ENCODE measurements at places on chromosomes 16 and 17.

- DNase-seq = no peak
These were observed 78.4 kb downstream of the CNGB1 start for GRCh38 chr16:57892447-57893096.

- DNase-seq = no peak
These were observed 64.6 kb downstream of the RAP1GAP2 start for GRCh38 chr17:2860883-2861282.

DNA sequence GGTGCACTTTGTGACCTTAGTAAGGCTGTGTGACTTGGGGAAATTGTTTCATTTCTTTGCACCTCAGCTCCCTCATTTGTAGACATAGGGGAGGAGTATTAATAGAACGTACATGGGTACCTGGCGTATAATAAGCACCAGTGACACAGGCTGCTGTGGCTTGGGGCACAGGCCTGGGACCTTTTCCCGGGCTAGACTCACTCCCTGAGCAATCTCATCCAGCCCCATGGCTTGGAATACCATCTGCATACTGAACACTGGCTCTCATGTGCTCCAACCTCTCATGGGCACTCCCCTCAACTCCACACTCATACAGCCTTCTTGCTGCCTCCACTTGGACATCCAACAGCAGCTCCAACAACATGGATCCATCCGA lies 41.0 kb upstream of the MRPS23 start:
- no peak for DNase-seq

- DNase-seq = no peak
These were observed 3.6 kb upstream of the HIC1 start for GRCh38 chr17:2051061-2051932.

DNA sequence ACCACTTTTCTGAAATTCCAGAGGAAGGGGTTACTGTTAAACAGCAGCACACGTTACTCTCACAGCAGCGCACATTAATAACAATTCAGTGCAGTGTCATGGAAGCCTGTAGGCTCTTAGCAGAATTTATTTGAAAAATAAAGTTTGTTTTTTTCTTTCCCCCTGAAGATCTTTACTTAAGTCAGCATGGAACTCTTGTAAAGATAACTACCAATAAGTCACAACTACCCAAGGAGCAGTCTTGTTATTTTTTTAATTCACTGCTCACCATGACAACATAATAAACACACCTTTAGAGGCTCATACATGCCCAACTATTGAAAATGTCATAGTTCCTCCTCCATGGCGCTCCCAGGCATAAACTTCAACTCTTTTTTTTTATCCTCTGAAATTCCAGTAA lies 31.8 kb upstream of the PSMD7 start:
- no peak for DNase-seq

DNA sequence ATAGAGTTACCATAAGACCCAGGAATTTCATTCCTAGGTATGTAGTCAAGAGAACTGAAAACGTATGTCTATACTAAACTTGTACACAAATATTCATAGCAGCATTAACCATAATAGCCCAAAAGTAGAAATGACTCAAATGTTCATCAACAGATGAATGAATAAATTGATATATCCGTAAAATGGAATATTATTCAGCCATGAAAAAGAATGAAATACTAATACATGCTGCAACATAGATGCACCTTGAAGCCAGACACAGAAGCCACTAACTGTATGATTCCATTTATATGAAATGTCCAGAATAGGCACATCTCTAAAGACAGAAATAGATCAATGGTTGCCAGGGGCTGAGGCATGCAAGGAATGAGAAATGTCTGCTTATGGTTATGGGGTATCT lies 484.1 kb downstream of the SLC39A11 start:
- DNase-seq = no peak

DNA sequence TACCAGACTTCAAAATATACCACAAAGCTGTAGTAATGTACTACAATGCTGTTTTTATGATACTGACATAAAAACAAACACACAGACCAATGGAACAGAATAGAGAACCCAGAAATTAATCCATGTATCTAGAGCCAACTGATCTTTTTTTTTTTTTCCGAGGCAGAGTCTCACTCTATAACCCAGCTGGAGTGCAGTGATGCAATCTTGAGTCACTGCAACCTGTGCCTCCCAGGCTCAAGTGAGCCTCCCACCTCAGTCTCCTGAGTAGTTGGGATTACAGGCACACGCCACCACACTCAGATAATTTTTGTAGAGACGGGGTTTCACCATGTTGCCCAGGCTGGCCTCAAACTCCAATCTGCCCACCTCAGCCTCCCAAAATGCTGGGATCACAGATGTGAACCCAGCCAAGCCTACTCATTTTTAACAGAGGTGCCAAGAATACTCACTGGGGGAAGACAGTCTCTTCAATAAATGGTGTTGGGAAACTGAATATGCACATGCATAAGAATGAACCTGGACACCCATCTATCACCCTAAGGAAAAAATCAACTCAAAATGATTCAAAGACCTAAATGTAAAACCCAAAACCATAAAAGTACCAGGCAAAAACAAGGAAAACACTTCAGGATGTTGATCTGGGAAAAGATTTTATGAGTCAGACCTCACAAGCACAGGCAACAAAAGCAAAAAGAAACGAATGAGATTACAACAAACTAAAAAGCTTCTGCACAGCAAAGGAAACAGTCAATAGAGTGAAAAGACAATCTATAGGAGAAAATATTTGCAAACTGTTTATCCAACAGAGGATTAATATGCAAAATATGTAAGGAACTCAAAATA lies 63.1 kb downstream of the STX8 start:
- no peak for DNase-seq

DNA sequence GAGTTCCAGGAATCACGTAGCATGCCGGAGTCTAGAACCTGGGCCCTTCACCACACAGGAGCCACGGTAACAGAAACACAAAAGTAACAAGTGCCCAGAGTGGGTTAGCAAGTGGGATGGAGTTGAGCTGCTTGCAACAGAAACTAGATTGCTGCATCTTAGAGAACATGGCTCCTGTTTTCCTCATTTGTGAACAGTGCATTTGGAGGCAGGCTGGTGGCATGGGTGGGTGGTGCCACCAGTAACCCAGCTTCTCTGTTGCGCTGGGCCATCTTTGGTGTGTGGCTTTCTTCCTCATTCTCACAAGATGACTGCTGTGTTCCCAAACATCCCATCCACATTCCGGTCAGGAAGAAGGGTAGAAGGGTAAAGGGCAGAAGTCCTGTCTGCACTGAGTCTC lies 95.5 kb downstream of the KATNIP start:
- no peak for DNase-seq

GRCh38 chr16:28596840-28597691 lies at the start of gene SULT1A2:
SULT1A2 (minus strand) TSS chr16:28597050; CDS start chr16:28595930, 1,120 bp downstream.
- DNase-seq = no peak

DNA sequence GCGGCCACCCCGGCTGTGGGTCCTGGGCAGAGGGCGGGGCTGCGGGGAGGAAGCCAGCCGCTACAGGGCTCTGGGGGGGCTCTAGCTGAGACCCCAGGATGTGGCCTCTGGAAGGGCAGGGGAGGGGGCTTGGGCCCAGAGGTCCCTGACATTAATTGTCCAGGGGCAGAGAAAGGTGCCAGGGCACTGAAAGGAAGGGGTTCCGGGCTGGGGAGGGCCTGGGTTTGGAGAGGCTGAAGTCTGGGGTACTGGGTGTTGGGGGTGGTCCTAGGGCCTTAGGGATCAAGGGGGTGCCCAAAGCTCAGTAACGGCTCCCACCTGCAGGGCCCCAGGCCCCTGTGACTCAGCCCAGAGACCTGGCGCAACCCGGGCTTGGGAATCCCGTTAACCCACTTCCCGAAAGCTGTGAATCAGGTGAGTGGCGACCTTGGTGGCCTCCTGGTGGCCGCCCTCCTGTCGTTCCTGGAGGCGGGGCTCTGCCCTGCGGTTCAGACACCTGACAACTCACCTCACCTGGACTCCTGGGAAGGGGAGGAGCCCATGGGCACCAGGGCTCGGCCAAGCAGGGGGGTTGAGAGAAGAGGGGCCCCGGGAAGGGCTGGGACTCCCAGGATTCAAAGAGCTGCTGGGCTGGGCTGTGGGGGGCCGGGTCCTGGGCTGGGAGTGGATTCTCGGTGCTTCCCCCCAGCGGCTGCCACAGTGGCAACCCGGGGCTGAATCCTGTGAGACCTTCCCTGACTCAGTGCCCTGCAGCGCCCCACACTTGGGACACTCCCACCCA lies 465 bp upstream of the PRSS22 start:
- DNase-seq = no peak

- no peak for DNase-seq
These were observed 6.2 kb downstream of the KRTAP4-6 start for GRCh38 chr17:41133880-41134735.

DNA sequence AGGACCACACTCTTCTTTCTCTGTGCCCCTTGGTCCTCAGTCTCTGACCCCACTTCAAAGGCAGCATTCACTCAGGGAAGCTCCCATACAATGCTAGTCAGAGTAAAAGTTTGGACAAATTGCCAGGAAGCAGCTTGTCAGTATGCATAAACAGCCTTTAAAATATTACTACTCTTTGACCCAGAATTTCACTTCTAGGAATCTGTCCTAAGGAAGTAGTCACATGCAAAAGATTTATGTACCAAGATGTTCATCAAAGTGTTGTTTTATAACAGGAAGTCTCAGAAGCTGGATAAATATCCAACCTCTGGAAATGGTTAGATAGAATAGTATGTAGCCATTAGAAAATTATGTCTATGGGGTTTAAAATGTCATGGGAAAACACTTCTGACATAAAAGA lies 31.0 kb downstream of the MAPT start:
- no peak for DNase-seq

DNA sequence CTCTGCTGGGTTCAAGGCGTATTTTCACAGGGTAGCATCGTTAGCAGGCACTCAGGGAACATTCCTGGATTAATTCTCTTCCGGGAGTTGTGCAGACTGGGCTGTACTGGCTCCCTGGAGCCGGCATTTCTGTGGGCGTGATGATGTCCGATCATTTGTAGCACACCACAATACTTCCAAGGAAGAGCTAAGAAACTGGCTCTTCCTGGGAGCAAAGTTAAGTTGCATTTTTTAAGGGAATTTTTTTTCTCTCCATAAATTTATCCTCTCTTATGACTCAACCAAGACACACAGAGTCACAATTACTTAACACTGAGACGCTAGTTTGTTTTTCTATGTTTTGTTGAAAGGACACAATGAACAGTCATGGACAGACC lies 211.6 kb upstream of the FOXF1 start:
- DNase-seq = no peak

DNA sequence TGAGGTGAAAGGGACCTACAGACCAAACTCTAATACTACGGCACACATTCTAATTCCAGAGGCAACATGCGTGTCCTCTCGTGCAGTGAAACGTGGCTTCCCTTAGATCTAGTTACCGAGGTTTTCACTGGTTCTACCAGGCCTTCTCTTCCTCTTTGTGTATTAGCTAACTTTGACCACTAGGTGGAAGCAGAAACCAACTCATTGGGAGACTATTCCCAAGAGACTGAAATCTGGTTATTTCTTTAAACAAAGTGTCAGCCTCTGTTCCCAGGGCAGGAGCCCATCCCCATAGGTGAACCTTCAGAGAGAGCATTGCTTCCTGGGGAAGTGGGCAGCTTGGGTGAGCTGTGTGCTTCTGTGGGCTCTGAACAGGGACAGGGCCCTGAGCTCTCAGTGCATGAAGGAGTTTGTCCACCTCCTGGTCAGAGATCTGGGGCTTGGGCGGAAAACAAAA lies 19.7 kb upstream of the RCVRN start:
- DNase-seq = no peak

- no peak for DNase-seq
These were observed 1.1 kb upstream of the MYH11 start for GRCh38 chr16:15857724-15858560.

GRCh38 chr17:42407289-42407836 lies 15.7 kb downstream of the CAVIN1 start:
- no peak for DNase-seq

DNA sequence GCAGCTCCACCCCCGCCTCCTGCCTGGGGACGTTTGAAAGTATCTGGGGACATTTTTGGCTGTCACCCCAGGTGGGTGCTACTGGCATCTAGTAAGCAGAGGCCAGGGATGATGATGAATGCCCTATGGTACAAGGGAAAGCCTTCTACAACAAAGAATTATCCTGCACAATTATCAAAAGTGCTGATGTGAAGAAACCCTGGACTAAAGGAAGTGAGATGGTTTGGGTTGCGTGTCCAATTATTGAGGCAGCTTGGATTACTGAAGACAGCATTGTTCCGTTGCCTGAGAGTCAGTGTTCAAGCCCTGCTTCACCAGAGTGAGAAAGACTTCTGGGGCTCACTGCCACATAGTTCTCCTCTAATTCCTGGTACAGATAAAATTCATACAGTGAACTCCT lies 343.4 kb downstream of the CA10 start:
- DNase-seq = no peak

All from stimulated activated CD8-positive, alpha-beta memory T cell treated with anti-CD3 and anti-CD28 coated beads, Interleukin-7, amount 100 ng/mL, for 24 hours (primary cell).